ENCODE measurements at places on chromosomes 6 and 20.
A peak's percentile ranks its signal among the peaks of the same experiment; 100 is the strongest.

GRCh38 chr6:137493218-137494038, 766 bp downstream of the OLIG3 start:
- no peak for DNase-seq

DNA sequence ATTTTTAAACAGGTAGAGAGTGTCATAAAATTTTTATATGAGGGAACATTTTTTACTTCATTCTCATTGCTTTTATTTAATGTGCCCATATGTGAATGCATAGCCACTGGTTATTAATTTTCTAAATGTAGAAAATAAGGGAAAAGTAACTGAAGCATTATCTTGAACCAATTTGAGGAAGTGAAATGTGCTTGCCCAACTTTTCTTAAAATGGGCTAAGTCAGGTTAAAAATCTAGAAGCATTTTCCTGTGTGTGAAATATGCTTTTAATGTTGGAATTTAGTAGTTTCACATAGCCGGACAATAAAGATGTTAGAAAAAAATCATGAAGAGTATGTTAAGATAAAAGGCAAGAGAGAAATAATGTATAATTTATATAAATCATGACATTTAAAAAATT, 3.8 kb downstream of the SEC23B start:
- DNase-seq = no peak

DNA sequence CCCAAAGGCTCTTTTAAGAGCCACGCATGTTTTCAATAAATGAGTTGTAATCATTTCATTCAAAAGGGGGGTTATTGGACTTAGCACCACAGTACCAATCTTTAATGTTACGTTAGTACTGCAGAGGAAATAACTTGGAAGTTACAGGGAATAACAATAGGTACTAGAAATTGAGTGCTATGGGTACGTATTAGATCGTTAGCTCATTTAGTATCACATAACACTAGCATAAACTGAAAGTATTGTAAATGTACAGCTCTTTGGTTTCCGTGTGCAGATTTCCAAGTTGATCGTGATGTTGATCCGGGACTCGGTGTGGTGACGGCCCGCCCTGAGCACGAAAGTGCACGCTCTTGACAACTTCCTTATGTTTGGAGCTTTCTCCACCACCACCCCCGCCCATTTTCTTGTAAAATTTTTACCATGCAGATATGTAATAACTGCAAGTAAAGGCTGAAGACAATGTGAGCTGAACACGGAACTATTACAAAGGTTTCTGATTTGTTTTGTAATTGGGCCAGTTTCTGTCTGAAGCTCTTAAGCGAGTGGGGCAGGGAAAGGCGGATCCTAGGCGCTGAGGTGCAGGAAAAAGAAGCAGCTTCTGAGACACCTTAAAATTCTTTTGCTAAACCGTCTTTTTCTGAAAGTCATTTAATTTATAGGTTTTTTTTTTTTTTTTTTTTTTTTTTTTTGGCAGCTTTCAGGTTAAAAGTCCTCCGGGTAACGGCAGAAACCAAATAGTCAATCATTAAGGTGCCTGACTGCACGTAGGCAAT, 71.5 kb downstream of the HFE start:
- DNase-seq = peak; percentile 52

DNA sequence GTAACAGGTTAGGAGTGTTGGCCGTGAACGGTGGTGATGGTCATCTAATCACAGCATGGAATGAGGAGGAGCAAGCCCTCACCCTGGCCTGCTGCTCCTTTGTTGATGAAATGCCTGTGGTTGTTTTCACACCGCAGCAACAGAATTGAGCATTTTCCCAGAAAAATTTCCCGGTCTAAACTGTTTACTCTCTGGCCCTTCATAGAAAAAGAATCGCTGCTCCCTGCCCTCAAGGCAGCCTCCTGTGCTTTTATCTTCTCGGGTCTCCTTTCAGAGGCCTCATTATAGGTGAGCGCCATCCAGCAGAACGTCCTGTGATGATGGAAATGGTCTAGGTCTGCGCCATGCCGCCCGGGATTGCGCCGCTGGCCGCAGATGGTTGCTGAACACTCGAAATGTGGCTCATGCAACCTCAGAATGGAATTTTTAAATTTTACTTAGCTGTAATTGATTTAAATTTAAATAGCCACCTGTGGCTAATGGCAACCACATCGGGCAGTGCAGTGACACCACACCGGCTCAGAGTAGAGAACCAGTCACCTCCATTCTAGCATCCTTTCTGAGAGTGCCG, 30.2 kb downstream of the PHACTR3 start:
- DNase-seq = no peak

- no peak for DNase-seq
These were observed 31.9 kb downstream of the ANKRD60 start for GRCh38 chr20:58196402-58197184.

- DNase-seq = no peak
These were observed 369.8 kb downstream of the FRK start for GRCh38 chr6:115690854-115691253.

- peak; percentile 62 for DNase-seq
These were observed 176.2 kb upstream of the SASH1 start for GRCh38 chr6:148166339-148166968.

GRCh38 chr6:130655586-130655985, 171.6 kb upstream of the SMLR1 start:
- peak; percentile 64 for DNase-seq

GRCh38 chr6:168923171-168923570, 330.5 kb downstream of the THBS2 start:
- no peak for DNase-seq

- DNase-seq = no peak
These were observed 12.5 kb upstream of the TMEM242 start for GRCh38 chr6:157335829-157336228.

DNA sequence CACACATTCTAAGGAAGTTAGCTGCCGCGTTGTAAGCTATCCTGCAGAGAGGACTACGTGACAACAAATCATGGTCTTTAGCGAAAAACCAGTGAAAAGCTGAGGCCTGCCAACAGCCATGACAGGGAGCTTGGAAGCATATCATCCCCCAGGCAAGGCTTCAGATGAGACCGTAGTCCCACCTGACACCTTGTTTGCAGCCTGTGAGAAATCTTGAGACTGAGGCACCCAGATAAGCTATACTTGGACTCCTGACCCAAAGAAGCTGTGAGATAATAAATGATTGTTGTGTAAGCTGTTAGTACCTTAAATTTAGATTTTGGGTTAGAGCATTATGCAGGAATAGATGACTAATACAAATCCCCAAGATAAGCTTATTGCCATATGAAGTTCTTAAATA, 45.4 kb upstream of the SENP6 start:
- no peak for DNase-seq

Data from fibroblast of skin of right quadriceps (primary cell).